ENCODE measurements at places on chromosomes 12 and 14. TPM values are rescaled to one million over a fixed set of nuclear protein-coding genes. Genes with fewer than 3 reads are reported as not detected.

- no peaks in the 10 kb centered on the region for H3K36me3 ChIP-seq
- no peak overlapping the region for H3K4me3 ChIP-seq
- H3K27me3 ChIP-seq: no peaks in the 10 kb centered on the region
- no peaks in the 10 kb centered on the region for H3K4me1 ChIP-seq
- no peak for DNase-seq
Observed at GRCh38 chr12:93839064-93839463, 161.9 kb downstream of the CRADD start.

- H3K4me1 ChIP-seq: peaks cover 3% of the 10 kb centered on the region
- no peak overlapping the region for H3K4me3 ChIP-seq
- no peak for DNase-seq
- H3K27me3 ChIP-seq: no peaks in the 10 kb centered on the region
- H3K27ac ChIP-seq: no peak overlapping the region
- H3K36me3 ChIP-seq: no peaks in the 10 kb centered on the region
Observed at GRCh38 chr12:104576980-104577580, 120.3 kb downstream of the CHST11 start.

DNA sequence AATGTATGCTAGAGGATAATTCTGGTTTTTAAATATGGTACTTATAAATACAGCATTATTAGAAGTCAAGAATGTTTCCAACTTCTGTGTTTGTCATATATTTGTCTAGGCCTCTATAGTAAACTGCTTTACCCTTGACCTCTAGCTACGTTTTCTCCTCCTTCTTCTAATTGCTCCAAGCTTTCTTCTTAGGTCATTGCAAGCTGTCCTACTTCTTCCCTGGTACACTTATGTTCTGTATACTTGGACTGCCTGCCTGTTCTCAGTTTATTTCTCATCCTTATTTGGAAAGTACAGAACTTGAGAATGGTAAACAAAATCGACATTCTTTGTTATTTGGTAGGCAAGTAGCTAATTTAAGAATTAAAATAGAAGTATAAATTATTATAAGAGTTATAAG, 23.9 kb upstream of the ATP2B1 start:
- H3K4me3 ChIP-seq: no peak overlapping the region
- H3K27ac ChIP-seq: no peak overlapping the region
- no peaks in the 10 kb centered on the region for H3K27me3 ChIP-seq
- no peak for DNase-seq
- H3K36me3 ChIP-seq: no peaks in the 10 kb centered on the region
- no peaks in the 10 kb centered on the region for H3K4me1 ChIP-seq

- no peak overlapping the region for H3K27ac ChIP-seq
- H3K4me1 ChIP-seq: no peaks in the 10 kb centered on the region
- H3K36me3 ChIP-seq: no peaks in the 10 kb centered on the region
- H3K4me3 ChIP-seq: no peak overlapping the region
Observed at GRCh38 chr12:78802593-78802992, 62.0 kb upstream of the SYT1 start.

DNA sequence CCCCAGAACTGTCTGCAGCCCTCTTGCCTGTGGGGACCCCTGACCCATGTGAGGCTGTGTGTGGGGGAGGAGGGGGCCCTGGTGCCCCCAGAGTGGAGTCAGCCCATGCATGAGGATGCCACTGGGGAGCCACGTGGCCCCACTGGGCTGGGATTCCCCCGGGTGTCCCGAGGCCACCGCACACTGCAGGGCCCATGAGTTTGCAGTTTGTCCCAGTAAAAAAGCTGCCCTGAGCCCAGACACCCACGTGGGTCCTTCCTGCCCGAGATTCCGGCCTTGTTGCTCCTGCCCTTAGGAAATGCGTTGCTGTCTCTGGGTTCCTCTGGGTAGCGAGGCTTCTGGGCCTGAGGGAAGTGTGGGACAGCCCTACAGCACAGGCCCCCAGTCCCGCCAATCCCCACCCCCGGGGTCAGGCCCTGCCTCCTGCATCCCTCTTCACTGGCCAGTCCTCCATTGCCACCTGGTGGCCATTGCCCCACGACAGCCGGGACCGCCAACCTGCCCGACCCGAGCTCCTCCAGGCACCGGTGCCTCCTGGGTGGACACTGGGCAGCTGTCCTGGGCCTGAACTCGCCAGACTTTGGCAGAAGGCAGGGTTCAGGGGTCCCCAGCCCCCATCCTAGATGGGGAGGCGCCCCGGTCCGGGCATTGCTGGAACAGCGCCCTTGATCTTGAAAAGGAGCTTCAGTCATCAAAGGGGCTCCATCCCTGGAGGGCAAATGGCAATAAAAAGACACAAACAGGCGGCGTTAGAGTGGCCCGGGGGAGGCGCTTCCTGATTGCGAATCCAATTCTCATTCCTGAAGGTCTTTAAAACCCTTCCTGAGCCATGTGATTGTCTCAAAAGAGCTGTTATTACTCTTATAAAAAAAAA, 15.6 kb upstream of the C14orf180 start:
- no peaks in the 10 kb centered on the region for H3K4me1 ChIP-seq
- peak; percentile 42 for DNase-seq
- H3K27me3 ChIP-seq: peaks cover 7% of the 10 kb centered on the region
- H3K4me3 ChIP-seq: no peak overlapping the region
- H3K27ac ChIP-seq: no peak overlapping the region

DNA sequence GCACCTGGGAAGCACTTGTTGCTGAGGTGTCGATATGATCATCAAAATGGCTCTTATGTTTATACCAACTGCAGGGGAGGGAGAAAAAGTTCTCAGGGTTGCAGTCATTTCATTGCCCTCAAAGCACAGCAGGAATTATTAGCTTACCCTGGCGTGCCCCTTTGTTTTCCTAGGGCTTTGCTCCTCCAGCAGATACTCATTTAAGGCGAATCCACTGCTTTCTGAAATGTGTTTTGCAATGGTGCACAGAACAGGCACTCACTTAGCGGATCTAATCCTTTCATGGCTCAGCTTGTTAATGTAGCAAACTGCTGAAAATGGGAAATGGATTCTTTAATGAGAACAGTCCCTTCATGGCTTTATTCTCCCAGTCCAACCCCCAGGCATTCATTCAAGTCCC, 76.7 kb downstream of the NKX2-1 start:
- DNase-seq: no peak
- H3K27me3 ChIP-seq: no peaks in the 10 kb centered on the region
- no peak overlapping the region for H3K27ac ChIP-seq
- H3K4me1 ChIP-seq: no peaks in the 10 kb centered on the region
- no peaks in the 10 kb centered on the region for H3K36me3 ChIP-seq

DNA sequence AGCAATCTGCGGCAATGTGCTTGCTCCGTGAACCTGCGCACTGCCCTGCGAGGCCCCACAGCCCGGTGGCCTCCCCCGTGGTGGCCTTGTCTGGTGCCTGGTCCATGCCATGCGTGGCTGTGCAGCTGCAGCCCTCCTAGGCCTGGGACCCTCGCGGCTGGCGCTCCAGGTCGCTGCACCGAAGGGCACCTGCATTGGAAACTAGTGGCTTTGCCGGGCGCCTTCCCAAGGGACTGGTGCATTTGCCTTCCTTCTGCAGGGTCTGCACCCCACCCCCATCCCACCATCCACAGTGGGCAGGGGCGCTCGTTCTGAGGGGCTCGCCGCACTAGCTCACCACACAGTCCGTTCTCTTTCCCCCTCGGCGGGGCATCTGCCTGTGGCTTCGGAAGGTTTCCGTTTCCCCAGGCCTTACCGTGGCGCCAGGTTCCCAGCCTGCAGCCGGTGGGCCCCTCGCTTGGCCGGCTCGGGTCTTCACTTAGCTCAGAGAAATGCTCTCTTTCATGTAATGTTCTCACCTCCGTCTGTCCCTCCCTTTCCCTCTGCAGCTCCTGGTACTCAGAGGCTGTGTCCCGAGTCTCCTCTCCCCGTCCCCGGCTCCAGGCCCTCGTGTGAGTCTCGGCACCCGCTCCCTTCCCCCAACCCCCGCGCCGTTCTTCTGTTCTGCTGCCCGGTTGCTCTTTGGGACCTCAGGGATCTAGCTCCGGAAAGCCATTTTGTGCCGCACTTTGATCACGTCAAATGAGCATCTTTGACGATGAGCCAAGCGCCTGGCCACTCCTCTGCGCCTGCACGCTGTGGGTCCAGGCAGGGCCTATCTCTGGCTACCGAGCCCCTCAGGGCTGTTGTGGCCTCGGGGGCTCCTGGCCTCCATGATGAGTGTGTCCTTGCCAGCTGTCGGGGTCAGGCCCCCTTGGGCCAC, 31.9 kb downstream of the JAG2 start:
- H3K27ac ChIP-seq: no peak overlapping the region
- H3K36me3 ChIP-seq: no peaks in the 10 kb centered on the region
- H3K4me3 ChIP-seq: no peak overlapping the region
- no peaks in the 10 kb centered on the region for H3K4me1 ChIP-seq

DNA sequence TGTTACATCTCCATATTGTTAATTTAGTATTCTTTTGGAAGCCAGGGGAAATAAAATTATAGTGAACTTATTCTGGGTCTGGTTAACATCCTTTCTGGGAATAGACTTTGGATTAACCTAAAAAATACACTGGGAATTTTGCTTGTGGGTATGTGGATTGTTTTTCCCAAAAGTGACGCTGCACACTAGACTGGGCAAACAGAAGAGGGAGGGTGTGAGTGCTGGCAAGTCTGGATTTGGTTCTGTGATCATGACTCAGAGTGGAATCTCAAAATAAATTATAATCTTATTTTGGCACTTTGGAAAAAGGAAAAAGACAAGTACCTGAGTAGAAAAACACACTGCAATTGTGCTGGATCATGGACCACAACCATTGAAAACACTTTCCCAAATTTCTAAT, 15.2 kb upstream of the LUM start:
- no peak for DNase-seq
- H3K36me3 ChIP-seq: no peaks in the 10 kb centered on the region
- no peaks in the 10 kb centered on the region for H3K4me1 ChIP-seq
- no peak overlapping the region for H3K4me3 ChIP-seq

- H3K27me3 ChIP-seq: no peaks in the 10 kb centered on the region
- peak overlapping the region; percentile 37 for H3K27ac ChIP-seq
- DNase-seq: peak; percentile 71
Observed at GRCh38 chr12:92403210-92404175, 257.8 kb upstream of the BTG1 start.

DNA sequence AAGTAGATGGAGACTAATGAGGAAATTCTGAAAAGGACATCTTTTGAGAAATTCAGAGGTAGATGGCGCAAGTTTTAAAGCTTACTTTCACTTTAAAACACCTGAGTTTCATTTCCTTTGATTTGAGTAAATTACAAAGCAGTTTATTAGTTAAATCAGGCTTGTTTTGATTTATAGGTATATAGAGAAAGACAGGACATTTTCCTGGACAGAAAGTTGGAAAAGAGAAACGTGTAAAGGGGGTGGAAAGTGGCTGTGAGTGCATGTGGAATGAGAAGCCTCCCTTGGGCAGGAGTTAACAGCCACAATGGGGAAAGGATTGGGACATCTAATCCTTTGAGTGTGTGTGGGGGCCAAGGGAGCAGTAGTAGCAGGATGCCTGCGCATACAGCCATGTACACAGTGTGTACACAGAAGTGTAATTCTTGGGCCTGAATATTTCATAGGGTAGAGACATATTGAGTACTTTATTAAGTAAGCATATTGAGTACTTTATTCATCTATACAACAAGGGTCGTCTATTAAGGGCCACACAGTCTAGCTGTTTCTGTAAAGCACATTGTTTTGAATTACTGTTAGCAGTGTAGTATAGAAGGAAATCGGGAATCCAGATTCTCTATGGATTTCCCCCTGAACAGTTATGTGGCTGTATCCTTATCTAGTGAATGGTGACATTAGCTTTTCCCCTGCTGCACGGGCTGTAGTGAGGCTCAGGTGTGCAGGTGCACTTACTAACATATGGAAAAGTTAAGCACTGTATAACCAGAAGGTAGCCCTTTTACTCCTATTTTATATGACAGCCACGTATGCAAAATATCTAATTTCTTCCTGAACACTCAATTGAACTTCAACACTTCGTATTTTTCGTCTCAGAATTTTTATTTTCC, 19.1 kb downstream of the MARK3 start:
- H3K4me1 ChIP-seq: peaks cover 2% of the 10 kb centered on the region
- H3K4me3 ChIP-seq: no peak overlapping the region
- H3K36me3 ChIP-seq: peaks cover 27% of the 10 kb centered on the region
- DNase-seq: peak; percentile 18
- H3K27ac ChIP-seq: peak overlapping the region; percentile 76

DNA sequence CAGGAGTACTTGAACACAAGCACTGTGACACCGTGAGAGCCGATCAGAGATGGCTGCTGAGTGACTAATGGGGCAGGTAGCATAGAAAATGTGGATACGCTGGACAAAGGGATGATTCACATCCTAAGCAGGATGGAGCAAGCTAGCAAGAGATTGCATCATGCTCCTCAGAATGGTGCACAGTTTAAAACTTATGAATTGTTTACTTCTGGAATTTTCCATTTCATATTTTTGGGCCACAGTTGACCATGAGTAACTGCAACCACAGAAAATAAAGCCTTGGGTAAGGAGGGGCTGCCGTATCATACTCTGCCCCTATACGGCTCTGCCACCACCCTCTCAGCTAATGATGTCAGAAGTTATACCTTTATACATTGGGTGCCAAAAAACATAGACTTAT, 23.3 kb upstream of the MARK3 start:
- H3K4me1 ChIP-seq: no peaks in the 10 kb centered on the region
- no peak overlapping the region for H3K4me3 ChIP-seq
- H3K27ac ChIP-seq: no peak overlapping the region
- H3K27me3 ChIP-seq: no peaks in the 10 kb centered on the region
- no peak for DNase-seq

DNA sequence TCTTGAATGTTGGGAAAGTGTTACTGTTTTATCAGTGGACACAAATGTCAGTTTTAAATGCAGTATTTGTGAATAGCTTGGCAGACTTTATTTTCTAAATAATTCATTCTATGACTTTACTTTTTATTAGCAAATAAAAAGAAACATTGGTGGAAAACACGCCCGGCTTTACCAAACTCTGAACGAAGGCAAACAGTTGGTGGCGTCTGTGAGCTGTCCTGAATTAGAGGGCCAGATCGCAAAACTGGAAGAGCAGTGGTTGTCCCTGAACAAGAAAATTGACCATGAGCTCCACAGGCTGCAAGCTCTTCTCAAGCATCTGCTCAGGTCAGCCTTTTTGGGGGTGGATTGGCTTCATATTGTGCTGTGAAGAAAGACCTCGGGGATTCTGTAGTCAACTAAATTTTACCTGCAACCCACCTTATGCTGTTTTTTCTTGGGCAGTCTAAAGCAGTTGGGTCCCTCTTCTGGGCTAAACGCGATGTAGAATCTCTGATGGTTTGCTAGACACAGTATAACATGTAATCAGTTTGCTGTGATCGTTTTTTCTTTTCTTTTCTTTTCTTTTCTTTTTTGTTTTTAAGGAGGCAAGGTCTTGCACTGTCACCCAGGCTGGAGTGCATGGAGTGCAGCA, 156.4 kb downstream of the ESR2 start:
- H3K4me3 ChIP-seq: no peak overlapping the region
- H3K27ac ChIP-seq: no peak overlapping the region
- no peak for DNase-seq
- H3K4me1 ChIP-seq: no peaks in the 10 kb centered on the region
- H3K27me3 ChIP-seq: no peaks in the 10 kb centered on the region
- H3K36me3 ChIP-seq: peaks cover 10% of the 10 kb centered on the region

The HVCN1 gene
- 4.7 TPM for polyA plus RNA-seq

The WNT1 gene
- polyA plus RNA-seq: not detected

The ZBTB39 gene
- 2.6 TPM for polyA plus RNA-seq

The PPP1R1A gene
- 15.8 TPM for polyA plus RNA-seq

The TAS2R13 gene
- 0.06 TPM for polyA plus RNA-seq

The RNASE3 gene
- not detected for polyA plus RNA-seq

The INHBE gene
- 1.4 TPM for polyA plus RNA-seq

The MVK gene
- 17.0 TPM for polyA plus RNA-seq

The MAP1LC3B2 gene
- polyA plus RNA-seq: 1.6 TPM

The BDKRB2 gene
- polyA plus RNA-seq: 1.3 TPM

The HOXC6 gene
- 1.9 TPM for polyA plus RNA-seq
